ENCODE measurements at places on chromosomes 4 and X.

DNA sequence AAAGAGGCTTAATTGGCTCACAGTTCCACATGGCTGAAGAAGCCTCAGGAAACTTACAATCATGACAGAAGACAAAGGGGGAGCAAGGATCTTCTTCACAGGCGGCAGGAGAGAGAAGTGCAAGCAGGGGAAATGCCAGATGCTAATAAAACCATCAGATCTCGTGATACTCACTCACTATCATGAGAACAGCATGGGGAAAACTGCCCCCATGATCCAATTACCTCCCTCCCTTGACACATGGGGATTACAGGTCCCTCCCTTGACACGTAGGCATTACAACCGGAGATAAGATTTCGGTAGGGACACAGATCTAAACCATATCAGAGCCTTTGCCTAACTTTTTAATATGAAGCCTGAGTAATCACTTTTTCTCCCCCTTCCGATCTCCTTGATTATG is 43.7 kb upstream of the MAPK10 start:
- no peak for DNase-seq

GRCh38 chr4:24771241-24771640 is 24.1 kb upstream of the SOD3 start:
- DNase-seq = no peak

GRCh38 chr4:69518102-69518501 is 22.4 kb upstream of the UGT2B4 start:
- no peak for DNase-seq

DNA sequence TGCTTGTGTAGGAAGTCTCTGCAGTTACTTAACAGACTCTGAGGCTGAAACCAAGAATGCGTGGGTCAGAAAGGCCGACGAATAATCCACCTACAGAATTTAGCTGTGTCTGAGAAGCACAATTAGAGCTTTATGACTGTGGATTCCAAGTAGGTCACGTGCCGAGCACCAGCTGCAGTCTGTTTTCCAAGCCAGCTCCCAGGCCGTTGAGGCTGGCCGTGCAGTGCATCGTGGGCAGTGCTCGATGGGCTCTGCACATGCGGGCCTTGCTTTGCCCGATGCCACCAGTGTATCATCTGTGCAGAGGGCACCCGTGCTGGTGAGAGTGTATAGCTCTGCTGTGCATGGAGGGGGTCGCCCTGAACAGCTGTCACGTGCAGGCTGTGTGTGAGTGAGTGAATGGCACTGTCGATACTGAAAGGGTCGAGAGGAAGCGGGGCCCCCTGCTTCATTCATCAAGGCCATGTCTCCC is 67.5 kb upstream of the CLDN34 start:
- peak; percentile 59 for DNase-seq

DNA sequence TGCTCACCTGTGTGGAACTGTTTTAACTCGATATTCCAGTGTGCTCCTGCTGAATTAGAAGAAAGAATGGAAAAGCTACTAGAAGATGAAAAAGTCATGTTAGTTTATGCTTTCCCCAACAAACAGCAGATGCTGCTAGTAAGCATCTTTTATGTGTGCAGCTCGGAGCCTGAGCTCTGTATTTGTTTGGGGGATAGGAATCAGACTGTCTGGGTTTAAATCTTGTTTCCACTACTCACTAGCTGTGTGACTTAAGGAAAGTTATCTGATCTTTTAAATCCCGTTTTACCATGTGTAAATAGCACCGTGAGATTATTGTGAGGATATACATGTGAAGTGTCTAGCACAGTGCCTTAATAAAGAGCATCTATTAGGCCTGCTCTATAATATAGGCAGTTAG is 24.0 kb upstream of the SPARCL1 start:
- no peak for DNase-seq

DNA sequence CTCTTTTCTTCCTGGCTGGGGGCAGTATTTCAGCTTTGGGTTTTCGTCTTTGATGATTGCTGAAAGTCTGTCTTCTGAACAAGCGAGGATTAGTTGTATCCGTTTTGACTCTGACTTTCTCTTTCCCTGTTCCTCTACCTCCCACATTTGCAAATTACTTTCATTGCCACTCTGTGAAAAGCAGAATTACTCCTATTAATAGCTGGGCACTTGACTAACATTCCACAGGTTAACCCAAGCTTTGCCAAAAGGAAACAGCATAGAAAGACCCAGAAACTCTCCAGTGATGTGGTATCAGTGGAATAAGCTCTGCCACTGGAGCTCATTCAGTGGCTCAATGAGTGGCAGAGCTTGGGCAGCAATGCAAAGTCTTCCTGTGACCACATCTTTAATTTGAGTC is 238.9 kb downstream of the PALLD start:
- DNase-seq = no peak

- DNase-seq = no peak
These were observed 226.3 kb downstream of the KCNIP4 start for GRCh38 chr4:21722157-21722839.

- no peak for DNase-seq
These were observed 24.5 kb upstream of the TAPT1 start for GRCh38 chr4:16250661-16251365.
